ENCODE measurements at places on chromosomes 16 and 17. TPM values are rescaled to one million over a fixed set of nuclear protein-coding genes. Genes with fewer than 3 reads are reported as not detected.

Gene OTOA
- 0.46 TPM for total RNA-seq

Gene ZG16
- total RNA-seq, result not detected

Gene IL32
- total RNA-seq, result 134 TPM

Gene RUNDC3A
- 1.4 TPM for total RNA-seq

Gene ELOB
- 273 TPM for total RNA-seq

Gene SMIM5
- total RNA-seq, result 15.5 TPM

Gene CTRB1
- 15.0 TPM for total RNA-seq

Gene NQO1
- 528 TPM for total RNA-seq

Gene CCL4L2
- 23.7 TPM for total RNA-seq

Gene CCL13
- total RNA-seq, result 1.5 TPM

Gene KRTAP2-3
- not detected for total RNA-seq

Gene FBXW10
- 0.86 TPM for total RNA-seq

Gene IFI35
- 27.0 TPM for total RNA-seq

Gene CIBAR2
- not detected for total RNA-seq

Gene COX10
- total RNA-seq, result 16.8 TPM
